ENCODE measurements at places on chromosomes 7 and 10. TPM values are rescaled to one million over a fixed set of nuclear protein-coding genes. Genes with fewer than 3 reads are reported as not detected.

GRCh38 chr7:99357701-99358490 is 16.6 kb upstream of the ARPC1B start:
- DNase-seq, result no peak

Gene CFAP43
- total RNA-seq, result 0.89 TPM

Gene COPS6
- 78.2 TPM for total RNA-seq

- peak; percentile 47 for DNase-seq
Observed at GRCh38 chr7:107687656-107688055, 27.0 kb downstream of the SLC26A4 start.

Gene IFIT1
- 40.8 TPM for total RNA-seq

Gene PKD1L1
- 0.79 TPM for total RNA-seq

DNA sequence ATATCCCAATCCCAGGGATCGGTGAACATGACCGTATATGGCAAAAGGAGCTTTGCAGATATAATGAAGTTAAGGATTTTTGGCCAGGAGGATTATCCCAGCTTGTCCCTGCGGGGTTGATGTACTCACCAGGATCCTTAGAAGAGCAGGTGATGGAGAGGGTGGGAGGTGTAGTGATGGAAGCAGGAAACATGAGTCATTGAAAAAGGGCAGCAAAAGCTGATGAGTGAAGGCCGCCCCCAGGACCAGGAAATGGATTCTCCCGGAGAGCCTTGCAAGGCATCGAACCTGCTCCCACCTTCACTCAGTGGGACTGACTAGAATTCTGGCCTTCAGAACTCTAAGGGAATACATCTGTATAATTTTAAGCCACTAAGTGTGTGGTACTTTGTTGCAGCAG is 5.2 kb upstream of the NUPR2 start:
- no peak for DNase-seq

DNA sequence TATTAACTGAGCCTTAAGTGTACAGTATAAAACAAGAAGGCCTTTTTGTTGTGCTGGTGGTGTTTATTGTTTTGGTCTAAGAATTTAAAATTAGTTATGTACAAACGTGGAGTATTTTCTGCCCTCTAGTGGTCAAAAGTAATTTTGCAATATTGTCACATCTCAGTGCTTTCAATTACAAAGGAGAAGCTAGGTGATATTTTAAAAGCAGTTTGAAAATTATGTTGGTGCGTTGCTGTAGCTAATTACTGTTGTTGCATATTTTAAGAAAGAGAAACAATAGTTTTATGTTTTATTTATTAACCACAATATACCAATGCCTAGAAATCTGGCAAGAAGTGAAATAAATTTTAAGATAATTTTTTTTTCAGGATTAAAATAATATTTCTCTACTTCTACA is 11.4 kb downstream of the NPVF start:
- DNase-seq, result no peak

Gene SLC39A12
- total RNA-seq, result 0.23 TPM

DNA sequence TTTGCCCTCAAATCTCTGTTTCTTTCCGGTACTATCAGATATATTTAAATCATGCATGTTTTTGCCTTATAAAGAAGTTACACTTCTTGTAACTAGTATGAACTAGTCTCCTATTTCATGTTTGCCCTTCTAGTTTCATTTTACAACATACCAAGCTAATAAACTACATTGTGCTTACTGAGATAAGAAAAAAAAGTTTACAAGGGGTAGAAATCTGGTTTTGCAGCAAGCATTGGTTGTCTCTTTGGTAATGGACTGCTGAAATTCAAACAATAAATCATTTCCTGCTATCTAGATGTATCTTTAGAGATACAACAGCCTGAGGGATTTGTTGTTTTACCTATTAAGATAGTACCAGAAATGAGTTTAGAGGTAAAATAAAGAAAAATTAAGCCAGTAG is 18.8 kb downstream of the PTTG1IP2 start:
- no peak for DNase-seq

DNA sequence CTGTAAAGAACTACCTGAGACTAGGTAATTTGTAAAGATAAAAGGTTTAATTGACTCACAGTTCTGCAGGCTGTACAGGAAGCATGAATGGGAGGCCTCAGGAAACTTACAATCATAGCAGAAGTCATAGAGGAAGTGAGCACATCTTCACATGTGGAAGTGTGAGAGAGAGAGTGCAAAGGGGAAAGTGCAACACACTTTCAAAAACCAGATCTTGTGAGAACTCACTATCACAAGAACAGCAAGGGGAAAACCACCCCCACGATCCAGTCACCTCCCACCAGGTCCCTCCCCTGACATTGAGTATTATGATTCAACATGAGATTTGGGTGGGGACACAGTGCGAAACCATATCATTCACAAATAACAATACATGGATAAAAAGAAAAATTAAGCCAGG is 24.5 kb downstream of the AVL9 start:
- DNase-seq, result no peak

DNA sequence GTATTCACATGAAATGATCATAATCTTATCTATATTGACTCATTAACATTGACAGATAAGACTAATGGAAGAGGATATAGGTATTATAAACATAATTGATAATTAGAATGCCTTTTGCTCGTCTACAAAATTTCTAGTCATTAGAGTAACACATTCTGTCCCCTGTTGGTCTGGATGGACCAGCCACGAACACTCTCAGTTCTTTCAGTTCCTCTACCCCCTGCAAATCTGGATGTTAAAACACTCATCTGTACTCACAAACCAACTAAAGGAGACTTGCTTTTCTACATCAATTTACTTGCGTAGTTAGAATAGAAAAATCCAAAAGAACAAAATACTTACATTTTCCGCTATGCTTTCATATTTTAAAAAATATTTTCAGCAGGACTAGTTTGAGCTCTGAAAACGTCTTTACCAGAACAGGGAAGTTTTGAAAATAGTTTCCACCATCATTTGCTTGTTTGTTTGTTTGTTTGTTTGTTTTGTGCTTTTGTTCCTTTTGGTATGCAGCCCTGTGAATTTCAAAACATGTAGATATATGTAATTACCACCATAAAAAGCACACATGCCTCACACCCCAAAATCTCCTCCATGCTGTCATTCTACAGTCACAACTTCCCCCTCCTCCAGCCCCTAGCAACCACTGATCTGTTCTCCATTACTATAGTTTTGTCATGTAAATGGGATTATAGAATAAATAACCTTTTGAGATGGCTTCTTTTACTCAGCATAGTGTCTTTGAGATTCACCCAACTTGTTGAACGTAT is 103.8 kb downstream of the FZD1 start:
- DNase-seq, result no peak

Gene WEE2
- not detected for total RNA-seq

DNA sequence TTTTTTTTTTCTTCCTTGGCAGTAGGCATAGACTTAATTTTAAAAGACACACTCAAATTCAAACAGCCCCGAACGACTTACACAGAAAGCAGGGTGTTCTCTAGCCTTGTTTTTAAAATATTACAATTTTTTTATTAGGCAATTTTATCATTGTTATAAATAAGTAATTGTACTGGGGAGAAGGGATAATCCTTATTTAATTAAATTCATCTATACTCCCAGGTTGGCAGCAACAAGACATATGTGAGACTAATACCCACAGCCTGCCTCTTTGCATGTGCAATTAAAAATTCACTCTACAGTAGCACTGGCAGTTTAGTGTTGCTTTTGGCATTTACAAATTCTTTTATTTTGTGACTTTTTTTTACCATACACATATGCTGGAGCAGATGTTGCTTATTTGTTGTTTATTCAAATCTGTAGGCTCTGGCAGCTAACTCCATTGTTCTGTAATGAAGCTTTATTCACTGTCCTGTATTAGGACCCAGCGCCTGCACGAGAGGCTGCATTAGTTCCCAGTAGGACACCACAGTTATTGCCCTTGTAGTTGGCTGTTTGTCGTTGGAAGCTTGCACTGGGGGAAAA is 84.9 kb upstream of the PPP1R17 start:
- DNase-seq, result no peak

Gene IGFBP3
- total RNA-seq, result 224 TPM

DNA sequence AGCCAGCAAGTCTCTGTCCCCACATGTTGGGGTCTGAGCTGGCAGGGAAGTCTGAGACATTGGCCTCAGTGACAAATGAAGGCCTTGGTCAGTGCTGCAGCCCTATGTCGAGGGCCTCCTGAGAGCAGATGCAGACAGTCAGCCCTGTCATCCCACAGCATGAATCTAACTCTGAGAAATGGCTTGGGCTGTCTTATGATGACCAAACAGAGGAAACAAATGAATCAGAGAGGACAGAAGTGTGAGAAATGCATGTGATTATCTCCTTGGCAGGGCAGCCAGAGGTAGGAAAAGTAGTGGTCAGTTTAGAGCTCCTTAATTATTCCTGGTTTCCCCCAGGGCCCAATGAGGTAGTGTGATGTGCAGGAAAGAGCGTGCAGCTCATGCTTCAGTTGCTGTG is 287.6 kb downstream of the SORCS3 start:
- DNase-seq, result no peak

DNA sequence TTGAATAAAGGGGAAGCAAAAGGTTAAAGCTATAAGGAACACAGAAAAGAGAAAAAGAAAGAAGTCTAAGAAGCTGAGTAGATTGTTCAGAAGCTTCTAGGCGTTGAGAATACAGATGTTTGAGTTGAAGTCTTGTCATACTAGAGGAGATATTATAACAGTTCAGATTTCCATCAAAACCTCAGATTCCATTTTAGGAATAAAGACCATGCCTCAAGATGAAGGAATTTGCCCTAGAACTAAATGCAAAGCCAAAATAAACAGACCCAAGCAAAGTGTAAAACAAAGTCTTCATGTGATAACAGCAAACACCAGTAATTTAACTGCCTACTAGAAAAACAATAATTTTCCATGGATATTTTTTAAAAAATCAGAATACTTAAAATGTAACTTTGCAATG is 476.5 kb upstream of the POT1 start:
- no peak for DNase-seq

DNA sequence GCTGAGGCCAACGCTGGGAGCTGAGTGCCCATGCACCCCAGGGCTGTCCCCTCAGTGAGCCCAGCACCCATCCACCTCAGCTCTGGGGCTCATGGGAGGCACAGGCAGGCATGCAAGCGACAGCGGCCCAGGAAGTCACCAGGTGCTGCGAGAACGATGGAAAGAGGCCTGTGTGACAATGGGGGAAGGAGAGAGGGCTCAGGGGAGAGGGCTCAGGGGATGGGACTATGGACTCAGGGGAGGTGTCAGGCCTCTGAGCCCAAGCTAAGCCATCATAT is 292.5 kb downstream of the WDR37 start:
- no peak for DNase-seq

GRCh38 chr10:109037978-109038377 is 885.3 kb downstream of the XPNPEP1 start:
- no peak for DNase-seq

GRCh38 chr7:36115448-36116321 is 37.4 kb upstream of the EEPD1 start:
- peak; percentile 95 for DNase-seq

DNA sequence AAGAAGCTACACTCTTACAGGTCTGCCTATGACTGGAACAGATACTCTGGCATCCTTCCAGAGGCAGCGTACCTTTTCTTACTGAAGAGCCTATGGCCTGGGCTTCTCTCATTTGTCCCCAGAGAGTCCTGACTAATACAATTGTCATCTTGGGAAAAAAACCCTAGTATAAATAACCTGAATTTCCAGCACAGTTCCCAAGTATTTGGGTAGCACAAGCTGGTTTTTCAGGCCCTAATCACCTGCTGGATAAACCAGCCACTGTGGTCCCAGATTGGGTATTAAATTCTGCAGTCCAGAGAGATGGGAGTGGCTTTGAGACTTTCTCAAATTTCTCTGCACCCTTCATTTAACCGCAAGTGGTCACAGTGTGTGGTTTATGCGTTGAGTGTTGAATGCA is 186.8 kb upstream of the NEBL start:
- no peak for DNase-seq

Gene VAX1
- not detected for total RNA-seq

DNA sequence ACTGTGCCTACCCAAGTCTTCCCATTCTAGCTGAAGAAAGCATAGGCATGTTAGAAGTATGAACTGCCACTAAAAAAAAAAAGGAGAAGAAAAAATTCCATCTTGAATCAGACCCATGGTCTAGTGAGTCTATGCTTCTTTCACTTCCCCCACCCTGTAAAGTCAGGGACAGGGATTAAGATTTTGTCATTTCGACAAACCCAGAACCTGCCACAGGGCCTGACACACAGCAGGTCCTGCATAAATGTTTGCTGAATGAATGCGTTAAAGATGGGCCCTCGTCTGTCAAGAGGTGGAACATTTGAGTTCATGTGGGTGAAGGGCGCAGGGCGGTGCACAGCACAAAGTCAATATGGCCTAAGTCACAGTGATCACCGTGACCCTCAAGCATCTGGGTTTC is 4.9 kb downstream of the HIPK2 start:
- no peak for DNase-seq

DNA sequence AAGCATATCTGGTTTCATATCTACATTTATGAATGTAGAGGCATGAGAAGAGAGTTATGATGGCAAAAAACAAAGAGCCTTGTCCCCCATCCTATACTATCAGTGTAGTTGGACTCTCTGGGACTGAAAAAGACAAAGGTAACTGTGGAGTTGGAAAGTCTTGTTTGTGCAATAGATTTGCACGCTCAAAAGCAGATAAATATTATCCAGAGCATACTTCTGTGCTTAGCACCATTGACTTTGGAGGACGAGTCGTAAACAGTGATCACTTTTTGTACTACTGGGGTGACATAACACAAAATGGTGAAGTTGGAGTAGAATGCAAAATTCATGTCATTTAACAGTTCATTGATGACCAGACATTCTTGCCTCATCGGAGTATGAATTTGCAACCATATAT is 85.2 kb upstream of the EGFR start:
- no peak for DNase-seq

DNA sequence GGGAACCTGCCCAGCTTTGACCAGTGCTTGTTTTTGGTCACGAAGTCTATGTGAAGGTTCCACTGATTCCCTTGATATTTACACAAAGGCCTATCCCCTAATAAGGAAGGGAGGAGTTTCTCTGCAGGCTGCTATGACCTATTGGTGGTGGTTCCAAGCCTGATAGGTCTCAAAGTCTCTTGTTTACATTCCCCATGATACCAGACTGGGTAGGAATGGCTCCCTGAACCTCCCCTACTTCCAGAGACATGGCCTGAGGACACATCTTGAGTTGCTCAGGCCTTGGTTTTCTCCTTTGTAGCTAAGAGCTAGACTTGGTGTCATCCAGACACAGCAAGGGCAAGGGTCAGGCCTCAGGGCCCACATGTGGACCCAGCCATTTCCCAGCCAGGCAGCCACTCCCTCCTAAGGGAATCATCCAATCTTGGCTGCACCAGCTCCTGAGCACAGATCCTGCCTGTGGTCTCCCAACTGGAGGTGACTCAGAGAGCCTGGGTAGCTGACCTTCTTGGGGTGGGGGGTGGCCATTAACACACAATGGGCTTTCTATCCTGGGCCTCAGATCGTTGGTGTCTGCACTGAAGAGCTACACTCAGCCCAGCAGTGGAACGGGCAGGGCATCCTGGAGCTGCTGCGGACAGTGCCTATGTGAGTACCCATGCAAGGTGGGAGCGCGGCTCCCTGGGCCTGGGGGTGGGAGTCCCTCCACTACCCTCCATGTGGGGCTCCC is 51.0 kb upstream of the TRIM8 start:
- DNase-seq, result peak; percentile 59

Gene ERV3-1
- total RNA-seq, result 3.3 TPM

Gene C10orf53
- not detected for total RNA-seq

Measured in MG63 (cell line).